Liver (tissue), 10 donors: ENCODE measurements at places on chromosomes 3 and 15.

DNA sequence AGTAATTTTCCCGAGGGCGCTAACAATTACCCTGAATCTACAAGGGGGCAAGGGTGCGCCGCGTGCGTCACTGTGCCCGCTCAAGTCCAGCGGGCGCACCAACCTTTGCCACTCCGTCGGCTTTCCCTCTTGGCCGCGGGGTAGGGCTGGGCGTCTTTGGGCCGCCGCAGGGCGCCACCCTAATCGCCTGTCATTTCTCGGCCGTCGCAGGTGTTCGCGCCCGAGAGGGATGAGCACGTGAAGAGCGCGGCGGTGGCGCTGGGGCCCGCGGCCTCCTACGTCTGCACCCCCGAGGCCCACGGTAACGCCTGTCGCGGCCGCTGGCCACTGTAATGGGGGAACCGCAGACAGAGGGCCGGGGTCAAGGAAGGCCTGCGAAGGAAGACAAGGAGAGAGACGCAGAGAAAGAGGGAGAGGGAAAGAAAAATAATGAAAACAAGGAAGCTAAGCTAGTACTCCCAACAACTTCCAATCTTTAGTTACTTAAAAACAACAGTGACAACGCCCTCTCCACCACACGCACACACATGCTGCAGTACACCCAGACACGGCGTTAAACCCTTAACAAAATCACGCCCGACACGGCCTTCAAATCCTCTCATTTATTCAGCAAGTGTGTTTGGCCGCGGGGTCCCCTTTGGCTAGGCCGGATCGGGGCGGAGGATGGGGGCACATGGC lies 3.8 kb downstream of the SKOR1 start:
- no peak overlapping the region for H3K4me3 ChIP-seq
- H3K27me3 ChIP-seq = peaks cover 28% of the 10 kb centered on the region
- H3K4me1 ChIP-seq = peaks cover 22% of the 10 kb centered on the region
- no peaks in the 10 kb centered on the region for H3K36me3 ChIP-seq
- H3K27ac ChIP-seq = no peak overlapping the region

DNA sequence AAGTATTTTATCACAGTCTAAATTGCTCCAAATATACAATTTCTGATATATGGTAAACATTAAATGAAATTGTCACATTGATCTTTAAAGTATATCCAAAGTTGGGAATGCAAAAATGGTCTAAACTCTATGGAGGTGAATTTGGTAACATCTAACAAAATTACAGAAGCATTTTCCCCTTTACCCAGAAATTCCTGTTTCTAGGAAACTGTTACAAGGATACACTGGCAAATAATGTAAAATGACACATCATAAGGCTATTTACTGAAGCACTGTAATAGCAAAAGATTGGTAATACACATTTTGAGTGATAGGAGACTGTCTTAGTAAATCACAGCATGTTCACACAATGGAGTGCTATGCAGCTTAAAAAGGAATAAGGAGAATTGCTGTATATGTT lies 50.0 kb upstream of the SLCO2A1 start:
- H3K27ac ChIP-seq = no peak overlapping the region
- no peaks in the 10 kb centered on the region for H3K27me3 ChIP-seq
- no peaks in the 10 kb centered on the region for H3K4me1 ChIP-seq

DNA sequence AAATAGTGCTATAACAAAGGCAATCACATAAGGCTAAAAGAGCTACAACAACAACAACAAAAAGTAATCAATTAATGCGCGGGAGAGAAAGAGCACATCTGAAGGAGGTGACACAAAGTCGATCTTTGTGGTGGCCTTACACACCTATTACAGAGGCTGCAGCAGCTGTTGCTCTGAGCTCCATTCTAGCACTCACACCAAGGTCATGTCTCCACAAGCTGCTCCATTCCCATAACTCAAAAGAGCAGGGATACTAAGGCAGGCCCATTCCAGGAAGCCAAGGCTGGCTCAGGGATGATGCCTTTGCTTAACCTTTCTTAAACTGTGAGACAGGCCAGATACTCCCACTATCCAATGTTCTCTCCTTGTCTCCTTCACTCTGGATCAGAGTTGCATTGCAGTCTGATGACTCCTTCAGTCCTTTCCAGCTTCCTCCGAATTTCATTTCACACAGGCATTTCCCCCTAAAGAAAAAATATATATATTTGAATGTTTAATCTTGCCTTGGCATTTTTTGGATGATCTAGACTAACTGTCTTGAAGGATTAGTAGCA lies 52.7 kb downstream of the SNTN start:
- H3K27ac ChIP-seq = no peak overlapping the region
- no peaks in the 10 kb centered on the region for H3K27me3 ChIP-seq
- H3K4me1 ChIP-seq = no peaks in the 10 kb centered on the region

DNA sequence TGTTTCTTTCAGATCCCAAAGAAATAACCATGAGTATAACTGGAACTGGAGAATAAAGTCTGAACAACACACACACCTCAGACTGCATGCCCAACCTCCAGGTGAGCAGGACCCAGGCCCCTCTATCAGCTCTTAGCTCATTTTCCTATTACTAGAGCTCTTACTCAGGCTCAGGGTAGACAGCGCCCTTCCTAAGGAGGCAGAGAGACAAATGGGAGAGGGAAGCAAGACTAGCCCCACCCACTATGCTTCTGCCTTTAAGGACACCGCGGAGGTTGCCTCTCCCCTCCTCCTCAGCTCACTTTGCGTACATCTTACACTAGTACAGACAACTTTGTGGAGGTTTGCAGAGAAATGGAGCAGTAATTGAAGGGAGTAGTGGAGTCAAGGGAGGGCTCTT lies 44.0 kb upstream of the GLCE start:
- no peaks in the 10 kb centered on the region for H3K36me3 ChIP-seq
- no peak overlapping the region for H3K4me3 ChIP-seq
- no peaks in the 10 kb centered on the region for H3K27me3 ChIP-seq
- no peak for DNase-seq
- H3K4me1 ChIP-seq = no peaks in the 10 kb centered on the region
- no peak overlapping the region for H3K27ac ChIP-seq

- H3K27me3 ChIP-seq = no peaks in the 10 kb centered on the region
- H3K4me3 ChIP-seq = no peak overlapping the region
- no peak for DNase-seq
- no peaks in the 10 kb centered on the region for H3K4me1 ChIP-seq
- no peak overlapping the region for H3K27ac ChIP-seq
Observed at GRCh38 chr3:77933926-77934325, 894.0 kb downstream of the ROBO2 start.

- H3K27me3 ChIP-seq = no peaks in the 10 kb centered on the region
- H3K4me3 ChIP-seq = no peak overlapping the region
- H3K36me3 ChIP-seq = no peaks in the 10 kb centered on the region
- no peak for DNase-seq
Observed at GRCh38 chr15:26115229-26115943, 252.3 kb upstream of the ATP10A start.
